ENCODE measurements at places on chromosomes 3 and 15. TPM values are rescaled to one million over a fixed set of nuclear protein-coding genes. Genes with fewer than 3 reads are reported as not detected.

GOLGA6A gene
- not detected for total RNA-seq

- no peak for DNase-seq
These were observed 120.8 kb upstream of the MCTP2 start for GRCh38 chr15:94110476-94111130.

LRTM1 gene
- not detected for total RNA-seq

DNA sequence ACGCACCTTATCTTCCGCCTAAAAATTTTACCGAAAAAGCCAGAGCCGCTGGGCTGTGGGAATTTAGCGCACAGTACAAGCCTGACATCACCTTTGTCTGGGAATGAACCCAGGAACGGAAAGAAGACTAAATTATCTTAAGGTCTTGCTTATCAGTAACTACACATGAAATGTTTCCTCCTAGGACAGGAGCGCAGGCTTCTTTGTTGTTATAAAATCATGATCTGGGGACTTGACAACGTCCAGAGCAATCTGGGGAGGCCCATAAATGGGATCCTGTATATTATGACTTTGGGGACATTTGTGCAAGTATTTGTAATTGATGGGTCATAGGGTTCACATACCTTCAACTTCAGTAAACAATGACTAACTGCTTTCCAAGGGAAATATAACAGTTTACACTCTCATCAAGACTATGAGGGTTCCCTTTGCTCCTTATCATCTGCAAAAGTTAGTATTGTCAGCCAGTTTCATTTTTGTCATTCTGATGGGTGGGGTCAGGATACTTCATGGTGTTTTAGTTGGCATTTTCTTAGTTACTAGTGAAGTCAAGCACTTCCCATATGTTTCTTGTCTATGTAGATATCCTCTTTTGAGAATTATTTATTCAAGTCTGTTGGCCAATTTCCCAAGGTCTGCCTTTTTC lies 213.9 kb upstream of the PFN2 start:
- peak; percentile 32 for DNase-seq

- DNase-seq, result no peak
These were observed 253.1 kb downstream of the MECOM start for GRCh38 chr3:169410430-169410829.

TKT gene
- 239 TPM for total RNA-seq

DNA sequence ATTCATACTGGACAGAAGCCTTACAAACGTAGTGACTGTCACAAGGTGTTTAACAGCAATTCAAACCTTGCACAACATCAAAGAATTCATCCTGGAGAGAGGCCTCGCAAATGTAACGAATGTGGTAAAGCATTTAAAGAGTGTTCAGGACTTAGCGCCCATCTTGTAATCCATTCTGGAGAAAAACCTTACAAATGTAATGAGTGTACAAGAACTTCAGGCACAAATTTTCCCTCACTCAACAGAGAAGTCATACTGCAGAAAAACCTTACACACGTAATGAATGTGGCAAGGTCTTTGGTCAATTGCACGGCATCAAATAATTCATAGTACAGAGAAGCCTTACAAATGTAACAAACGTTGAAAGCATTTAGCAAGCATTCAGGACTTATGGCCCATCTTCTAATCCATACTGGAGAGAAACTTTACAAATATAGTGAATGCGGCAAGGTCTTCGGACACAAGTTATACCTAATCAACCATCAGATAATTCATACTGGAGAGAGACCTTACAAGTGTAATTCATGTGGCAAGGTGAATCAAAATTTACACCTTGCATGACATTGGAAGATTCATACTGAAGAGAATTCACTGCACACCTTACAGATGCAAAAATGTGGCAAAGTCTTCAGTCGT lies 27.5 kb downstream of the SPCS1 start:
- no peak for DNase-seq

FBXL22 gene
- 0.32 TPM for total RNA-seq

DNA sequence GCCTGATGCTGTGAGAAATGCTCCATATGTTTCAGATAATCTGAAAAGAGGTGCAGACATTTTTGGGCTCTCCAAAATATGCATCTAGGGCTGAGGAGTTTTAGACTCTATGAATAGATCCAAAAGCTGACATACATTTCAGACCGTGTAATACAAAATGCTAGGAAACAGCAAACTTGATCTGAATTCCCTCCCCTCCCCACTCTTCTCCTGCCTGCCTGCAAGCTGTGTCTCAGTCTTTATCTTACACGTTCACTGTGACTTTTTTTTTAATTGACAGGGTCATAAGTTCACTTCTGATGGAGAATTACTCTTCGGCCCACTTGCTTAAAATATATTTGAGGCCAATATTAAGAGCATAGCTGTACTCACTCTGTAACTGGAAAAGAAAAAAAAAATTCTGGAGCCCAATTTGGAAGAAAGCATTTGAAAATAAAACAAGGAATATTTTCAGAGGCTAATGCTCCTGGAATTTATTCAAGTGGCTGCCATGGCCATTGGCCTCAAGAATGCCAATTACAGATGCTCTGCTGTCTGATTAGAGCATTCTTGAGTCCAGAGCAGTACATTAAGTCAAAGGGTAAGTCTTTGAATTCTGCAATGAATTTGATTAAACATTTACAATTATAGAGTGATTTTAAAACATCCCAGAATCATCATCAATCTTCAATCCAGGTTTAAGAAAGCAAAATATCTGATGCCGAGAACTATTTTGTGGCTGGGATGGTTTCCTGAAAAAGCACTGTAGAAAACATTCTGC lies 146.2 kb upstream of the SEMA6D start:
- no peak for DNase-seq

SPTBN5 gene
- 0.11 TPM for total RNA-seq

CCR3 gene
- total RNA-seq, result not detected

DNA sequence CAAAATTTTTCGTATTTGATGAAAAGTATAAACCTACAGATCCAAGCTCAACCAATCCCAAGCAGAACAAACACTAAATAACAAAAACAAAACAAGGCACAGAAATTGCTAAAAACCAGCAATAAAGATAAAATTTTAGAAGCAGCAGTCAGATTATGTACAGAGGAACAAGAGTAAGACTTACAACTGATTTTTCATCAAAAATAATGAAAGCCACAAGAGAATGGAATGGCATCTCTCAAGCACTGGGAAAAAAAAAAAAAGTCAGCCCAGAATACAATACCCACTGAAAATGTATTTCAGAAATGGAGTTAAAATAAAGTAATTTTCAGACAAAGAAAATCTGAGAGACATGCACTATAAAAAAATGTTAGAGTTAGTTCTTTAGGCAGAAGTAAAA lies 27.0 kb downstream of the GPR156 start:
- no peak for DNase-seq

EPHB3 gene
- 3.0 TPM for total RNA-seq

REC114 gene
- total RNA-seq, result not detected

- no peak for DNase-seq
These were observed 44.6 kb downstream of the THBS1 start for GRCh38 chr15:39625451-39625850.

SCAANT1 gene
- not detected for total RNA-seq

DNA sequence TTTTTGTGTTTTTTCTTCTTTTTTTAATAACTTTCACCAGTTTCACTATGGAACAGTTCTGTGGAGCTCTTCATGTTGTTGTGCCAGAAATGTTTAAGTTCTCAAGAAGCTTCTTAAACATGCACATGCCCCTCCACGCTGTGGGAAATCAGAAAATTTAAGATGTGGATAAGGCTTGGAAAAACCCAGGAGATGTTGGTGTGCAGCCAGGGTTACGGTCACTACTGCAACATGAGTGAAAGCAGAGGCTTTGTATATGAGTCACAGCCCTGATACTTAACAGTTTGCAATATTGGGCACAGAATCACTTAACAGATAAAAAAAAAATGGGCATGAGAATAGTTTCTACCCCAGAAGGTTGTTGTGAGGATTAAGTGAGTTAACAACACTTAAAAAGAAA lies 399.9 kb downstream of the LRTM1 start:
- DNase-seq, result peak; percentile 39

- no peak for DNase-seq
These were observed 26.0 kb upstream of the TM4SF1 start for GRCh38 chr3:149403443-149403842.

- DNase-seq, result peak; percentile 12
These were observed 24.5 kb upstream of the PLA2G4D start for GRCh38 chr15:42118650-42119445.

DNA sequence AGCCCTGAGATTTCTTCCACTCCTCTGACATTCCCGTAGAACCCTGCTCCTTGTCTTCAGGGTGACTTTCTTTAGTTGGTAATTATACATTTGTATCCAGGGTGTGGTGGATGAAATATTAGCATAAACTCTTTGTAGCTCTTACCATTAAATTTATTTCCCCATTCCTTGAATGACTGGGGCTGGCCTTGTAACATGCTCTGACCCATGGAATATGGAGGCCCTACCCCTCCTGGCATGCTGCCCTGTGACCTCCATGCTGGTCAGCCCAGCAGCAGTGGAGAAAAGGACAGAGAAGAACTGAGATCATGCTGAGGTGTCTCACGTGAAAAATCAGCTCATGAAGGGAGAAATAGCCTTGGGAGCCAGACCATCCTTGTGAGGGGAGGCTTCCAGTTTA lies 96.1 kb upstream of the PROK2 start:
- no peak for DNase-seq

- no peak for DNase-seq
These were observed 22.4 kb downstream of the TMC3 start for GRCh38 chr15:81351651-81352050.

GRCh38 chr3:105862217-105862616 lies 6.6 kb downstream of the CBLB start:
- no peak for DNase-seq

GRCh38 chr15:42724276-42724675 lies 12.7 kb downstream of the CDAN1 start:
- DNase-seq, result no peak

DPPA4 gene
- not detected for total RNA-seq

DNA sequence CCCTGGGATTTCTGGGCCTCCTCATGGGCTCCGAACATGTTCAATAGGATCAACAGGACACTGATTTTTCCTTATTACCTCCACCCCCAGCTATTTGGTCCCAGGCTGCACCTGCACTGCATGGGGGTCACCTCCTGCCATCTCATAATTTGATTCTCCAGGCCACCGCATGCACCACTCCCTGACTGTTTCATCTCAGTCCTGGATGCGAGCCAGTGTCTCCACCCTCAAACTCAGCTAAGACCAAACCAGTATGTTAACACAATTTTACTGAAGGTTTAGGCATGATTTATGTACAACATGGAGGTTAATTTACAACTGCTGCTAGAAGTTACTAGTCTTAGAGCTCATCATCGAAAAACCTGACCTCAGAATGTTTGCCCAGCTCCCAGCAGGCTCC lies 249.5 kb downstream of the UACA start:
- no peak for DNase-seq

DNA sequence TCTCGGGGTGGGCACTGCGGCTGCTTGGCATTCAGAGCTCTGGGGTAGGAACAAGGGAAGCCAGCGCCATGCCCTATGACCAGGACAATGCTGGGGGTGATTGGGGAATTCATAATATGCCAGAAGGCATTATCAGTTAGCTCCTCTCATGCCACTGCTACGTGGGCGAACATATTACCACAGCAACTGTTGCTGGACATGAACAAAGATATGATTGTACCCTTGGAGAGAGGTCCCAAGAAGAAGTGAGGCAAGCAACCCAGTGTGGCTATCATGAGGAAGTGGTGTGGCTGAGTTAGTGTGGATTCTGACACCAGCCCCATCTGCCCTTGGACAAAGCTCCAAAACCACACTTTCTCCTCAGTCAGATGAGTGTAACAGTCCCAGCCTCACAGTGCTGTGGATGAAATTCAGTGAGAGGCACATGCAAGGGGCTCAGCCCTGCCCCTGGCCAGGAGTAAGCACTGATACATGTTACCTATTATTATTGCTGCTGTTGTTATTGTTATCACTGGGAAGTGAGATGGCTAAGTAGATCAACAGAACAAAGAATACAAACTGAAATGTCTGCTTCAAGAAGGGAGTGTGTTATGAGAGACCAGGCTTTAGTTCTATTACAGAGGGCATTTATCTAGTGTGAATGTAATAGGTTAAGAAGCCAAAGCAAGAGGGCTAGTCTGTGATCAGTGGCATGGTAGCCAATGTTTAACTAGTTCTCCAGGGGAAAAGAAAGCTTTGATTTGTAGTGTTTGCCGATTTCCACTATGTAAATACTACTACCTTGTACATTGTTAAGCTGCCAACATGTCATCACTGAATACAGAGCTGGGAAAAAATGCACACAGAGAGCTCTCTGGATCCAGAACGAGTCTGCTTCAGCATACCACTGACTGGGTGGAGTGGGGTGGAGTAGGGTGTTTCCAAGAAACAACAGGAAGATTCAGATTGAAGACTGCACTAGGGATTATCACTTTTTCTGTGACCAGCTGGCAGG lies 222.3 kb upstream of the EIF1B start:
- DNase-seq, result peak; percentile 70

CFAP44 gene
- 2.7 TPM for total RNA-seq

NR2E3 gene
- total RNA-seq, result not detected

GRCh38 chr3:64355401-64355807 lies 130.1 kb upstream of the PRICKLE2 start:
- DNase-seq, result peak; percentile 59

GRCh38 chr3:115834068-115834467 lies 210.8 kb downstream of the GAP43 start:
- peak; percentile 88 for DNase-seq

- no peak for DNase-seq
These were observed 2.7 kb downstream of the RFTN1 start for GRCh38 chr3:16510620-16511319.

- no peak for DNase-seq
These were observed 20.2 kb upstream of the CXCR6 start for GRCh38 chr3:45922950-45923590.

DNA sequence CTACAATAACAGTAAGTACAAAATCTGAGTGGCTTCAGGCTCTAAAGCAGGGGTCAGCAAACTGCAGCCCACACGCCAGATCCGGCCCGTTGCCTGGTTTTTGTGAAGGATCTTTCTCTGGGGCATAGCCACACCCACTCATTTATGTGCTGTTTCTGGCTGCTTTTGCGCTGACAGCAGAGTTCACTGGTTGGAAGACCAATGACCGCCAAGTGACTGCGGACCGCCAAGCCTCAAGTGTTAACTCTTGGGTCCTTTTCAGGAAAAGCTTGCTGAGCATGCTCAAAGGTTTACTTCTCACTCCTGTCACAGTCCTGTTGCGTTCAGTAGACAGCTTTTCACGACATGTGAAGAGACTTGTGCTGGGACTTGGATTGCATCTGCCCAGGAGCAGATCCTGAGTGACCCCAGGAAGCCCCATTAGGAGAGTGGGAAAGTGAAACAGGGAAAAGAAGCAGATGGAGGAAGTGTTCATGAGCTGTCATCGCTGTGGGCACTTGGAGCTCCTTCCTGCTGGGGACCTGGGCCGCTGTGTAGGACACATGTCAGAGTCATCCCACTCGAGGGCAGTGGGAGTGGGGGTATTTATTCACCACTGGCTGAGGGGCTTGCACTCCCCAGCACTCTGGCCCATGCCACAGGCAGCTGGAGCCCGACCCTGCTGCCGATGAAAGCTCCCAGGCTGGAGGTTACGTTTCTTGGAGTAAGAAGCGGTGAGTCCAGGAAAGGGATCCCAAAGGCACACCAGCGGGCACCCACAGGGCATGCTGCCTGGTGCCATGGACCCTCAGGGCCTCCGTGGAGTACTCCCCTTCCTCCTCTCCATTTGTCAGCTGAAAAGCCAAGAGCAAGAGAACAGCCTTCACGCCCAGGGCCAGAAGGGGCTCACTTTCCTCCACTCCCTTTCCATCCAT lies 249.1 kb downstream of the PLCL2 start:
- no peak for DNase-seq

- DNase-seq, result peak; percentile 72
These were observed 133.4 kb upstream of the SMAD3 start for GRCh38 chr15:66931768-66932633.

USP4 gene
- 11.2 TPM for total RNA-seq

Measured in GM23248 (cell line).